Activated naive CD4-positive, alpha-beta T cell (primary cell): ENCODE measurements at places on chromosomes 12 and 14.

DNA sequence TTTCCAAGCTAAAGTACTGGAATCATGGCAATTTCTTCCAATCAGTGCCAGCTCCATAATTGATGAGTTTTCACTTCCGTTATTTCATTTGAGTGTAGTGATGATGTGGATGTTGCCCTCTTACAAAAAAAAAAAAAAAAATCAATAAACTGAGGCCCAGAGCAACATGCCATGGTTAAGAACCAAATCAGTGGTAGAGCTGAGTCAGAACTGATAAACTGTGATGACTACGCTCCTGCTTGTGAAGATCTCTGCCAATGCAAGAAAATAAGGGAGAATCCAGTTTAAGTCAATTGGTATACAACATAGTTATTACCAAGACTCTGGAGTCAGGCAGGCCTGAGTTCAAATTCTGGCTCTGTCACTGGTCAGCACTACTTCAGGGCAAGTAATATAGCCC is 102.7 kb downstream of the GPR135 start:
- no peak for DNase-seq

GRCh38 chr12:125021096-125021495 is 27.7 kb downstream of the BRI3BP start:
- DNase-seq: no peak

- DNase-seq: no peak
These were observed 59.7 kb downstream of the SLC24A4 start for GRCh38 chr14:92382677-92383076.

- DNase-seq: no peak
These were observed 190.4 kb downstream of the SLC5A8 start for GRCh38 chr12:101019667-101020066.

GRCh38 chr14:92074555-92074954 is 31.8 kb downstream of the ATXN3 start:
- no peak for DNase-seq
